Keratinocyte (primary cell): ENCODE measurements at places on chromosomes 5 and 9. TPM values are rescaled to one million over a fixed set of nuclear protein-coding genes. Genes with fewer than 3 reads are reported as not detected.

ARHGEF28 gene
- 17.7 to 31.6 TPM (median 24.2 TPM) in 3 replicates for polyA plus RNA-seq

FGF18 gene
- polyA plus RNA-seq, result 0.03 to 0.06 TPM (median 0.05 TPM) in 3 replicates

MLANA gene
- not detected in 3 replicates for polyA plus RNA-seq

DNA sequence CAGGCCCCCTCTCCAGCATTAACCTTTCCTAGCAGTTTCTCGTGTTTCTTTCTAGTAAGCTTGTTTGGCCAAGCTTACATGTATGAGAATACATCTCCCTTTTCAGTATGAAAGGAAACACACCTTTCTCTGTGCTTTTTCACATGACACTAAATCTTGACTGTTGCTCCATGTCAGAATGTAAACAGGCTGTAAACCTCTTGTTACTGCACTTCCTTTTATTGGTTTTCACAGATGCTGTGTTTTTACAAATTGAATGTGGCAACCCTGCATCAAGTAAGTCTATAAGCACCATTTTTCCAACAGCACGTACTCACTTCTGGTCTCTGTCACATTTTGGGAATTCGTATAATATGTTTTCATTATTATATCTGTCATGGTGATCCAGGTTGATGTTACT lies 2.2 kb upstream of the CANX start:
- no peak for DNase-seq

DNA sequence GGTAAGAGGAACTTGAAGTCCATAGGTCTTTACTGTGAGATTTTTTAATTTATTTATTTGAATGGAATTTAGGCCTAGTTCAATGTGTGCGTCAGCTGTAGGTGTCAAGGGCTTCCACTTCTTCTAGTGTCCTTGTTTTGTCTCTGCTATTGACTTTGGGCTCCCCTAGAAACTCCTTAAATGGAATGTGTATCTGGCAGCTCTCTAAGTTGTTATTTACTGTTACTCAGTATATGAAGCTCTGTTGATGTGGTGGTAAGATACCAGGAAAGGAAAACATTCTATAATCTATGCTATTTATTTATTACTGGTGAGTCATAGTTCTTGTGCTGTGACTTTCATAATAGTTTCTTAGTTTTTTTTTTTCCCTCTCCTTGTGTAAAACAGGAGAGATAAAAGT lies 97.1 kb downstream of the GABRA1 start:
- no peak for DNase-seq

- no peak for DNase-seq
These were observed 21.6 kb downstream of the FBXL7 start for GRCh38 chr5:15521381-15522186.

DNA sequence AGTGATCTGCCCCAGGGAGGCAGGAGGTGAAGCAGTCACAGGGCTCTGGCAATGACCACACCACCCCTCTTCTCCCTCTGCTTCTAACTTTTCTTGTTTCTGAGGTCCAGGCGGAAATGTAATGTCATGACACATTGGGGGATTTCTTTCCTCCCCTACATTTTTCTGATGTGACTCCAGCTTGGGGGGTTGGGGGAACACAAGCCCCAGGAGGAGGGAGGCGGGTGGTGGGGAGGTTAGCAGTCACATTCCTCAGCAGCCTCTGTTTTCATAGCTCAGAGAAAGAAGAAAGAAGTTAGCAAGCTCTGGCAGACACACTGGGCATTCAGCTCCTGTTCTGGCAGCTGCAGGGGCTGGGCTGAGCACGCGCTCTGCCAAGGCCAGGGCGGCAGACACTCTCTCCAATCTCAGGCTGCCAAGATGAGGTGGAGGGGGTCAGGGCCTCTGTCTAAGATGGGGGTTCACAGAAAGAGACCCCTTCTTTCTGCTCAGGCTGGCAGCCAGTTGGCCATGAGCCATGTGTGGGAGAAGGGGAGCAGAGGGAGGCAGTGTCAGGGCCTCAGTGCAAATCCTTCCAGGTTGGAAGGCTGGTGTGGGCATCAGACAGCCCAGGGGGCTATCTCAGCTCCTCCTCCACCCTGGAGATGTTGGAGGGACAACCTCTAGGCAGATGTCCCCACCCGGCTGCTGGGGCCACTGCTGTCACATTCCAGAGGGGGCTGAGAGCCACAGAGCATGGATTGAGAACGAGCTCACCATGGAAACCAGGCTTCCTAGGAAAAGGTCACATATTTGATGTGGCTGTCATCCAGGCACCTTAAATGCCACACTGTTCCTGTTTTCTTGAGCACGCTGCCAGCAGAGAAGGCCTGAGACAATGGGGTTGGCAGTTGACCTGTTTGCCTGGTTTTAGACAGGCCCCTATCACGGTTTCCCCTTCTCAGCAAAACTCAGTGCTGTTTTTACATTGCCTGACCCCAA lies 20.1 kb upstream of the PFDN1 start:
- DNase-seq, result no peak

DNA sequence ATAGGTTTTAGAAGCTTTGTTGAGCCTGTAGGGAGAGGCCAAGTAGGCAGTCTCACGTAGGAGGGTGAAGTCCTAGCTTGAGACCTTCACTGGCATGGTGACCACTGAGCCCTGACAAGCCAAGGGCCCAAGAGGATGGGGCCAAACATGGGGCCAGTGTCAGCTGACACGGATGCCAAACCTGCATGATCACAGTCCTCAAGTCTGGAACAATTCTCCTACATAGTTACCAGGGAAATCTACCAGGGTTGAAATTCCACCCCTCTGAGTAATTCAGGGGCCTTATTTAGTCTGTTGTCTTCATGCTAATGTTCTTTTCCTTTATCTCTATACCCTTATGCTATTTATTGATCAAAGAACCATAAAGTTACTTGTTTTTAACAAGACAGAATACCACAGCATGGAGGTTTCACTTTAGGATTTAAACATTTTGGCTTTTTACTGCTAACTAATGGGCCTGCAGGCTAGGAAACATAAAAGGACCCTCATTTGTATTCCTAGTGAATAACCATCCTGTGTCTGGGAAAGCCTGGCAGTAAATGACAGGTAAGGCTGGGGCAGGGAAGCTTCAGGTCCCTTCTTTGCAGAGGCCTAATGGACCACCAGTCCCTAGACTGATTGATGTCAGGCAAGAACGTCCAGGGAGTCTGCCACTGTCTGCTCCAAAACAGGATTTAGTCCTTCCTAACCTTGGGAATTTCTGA lies 140.8 kb downstream of the FGF1 start:
- no peak for DNase-seq

DNA sequence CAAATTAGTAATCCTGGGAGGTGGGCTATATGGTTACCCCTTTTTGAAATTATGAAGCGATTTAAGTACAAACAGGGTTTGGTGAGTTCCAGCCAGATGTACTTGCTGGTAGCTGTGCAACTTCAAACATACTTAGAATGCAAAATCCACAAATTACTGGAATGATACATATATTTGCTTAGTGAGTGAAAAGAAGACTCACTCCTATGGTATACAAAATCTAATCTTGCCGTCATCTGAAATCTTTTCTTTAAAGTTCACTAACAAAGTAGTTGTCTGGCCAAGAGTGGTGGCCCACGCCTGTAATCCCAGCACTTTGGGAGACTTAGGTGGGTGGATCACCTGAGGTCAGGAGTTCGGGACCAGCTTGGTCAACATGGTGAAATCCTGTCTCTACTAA lies 64.9 kb upstream of the TJP2 start:
- DNase-seq, result no peak

DNA sequence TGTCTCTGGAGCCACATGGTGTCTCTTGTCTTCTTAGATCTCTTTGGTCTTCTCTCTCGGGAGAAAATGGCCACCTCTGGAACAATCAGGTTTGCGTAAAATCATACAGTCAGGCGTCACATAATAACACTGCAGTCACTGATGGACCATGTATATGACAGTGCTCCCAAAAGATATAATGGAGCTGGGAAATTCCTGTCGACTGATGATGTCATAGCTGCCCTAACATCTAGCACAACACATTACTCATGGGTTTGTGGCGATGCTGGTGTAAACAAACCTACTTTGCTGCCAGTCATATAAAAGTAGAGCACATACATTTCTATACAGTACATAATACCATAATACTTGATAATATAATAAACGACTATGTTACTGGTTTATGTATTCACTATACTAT lies 30.1 kb upstream of the RAI14 start:
- DNase-seq, result no peak

DNA sequence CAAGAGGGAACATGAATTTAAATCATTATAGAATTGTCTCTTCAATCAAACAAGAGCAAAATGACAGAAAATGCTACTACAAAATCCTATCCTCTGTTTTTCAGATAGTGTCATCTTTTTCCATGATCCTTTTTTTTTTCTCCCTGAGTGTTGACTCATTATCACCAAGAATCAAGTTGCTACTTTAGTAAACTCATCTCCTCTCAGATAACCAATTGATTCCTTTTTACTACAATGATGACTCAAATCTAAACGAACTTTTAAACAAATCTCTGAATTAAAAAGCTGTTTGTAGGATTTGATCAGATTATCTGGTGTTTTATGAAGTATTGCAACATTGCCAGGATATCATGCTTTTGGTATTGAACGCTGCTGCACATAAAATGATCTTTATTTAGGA lies 23.9 kb upstream of the IL7R start:
- no peak for DNase-seq

GRCh38 chr5:150511578-150512367 lies 3.8 kb downstream of the NDST1 start:
- DNase-seq, result no peak

GRCh38 chr9:92141144-92142129 lies 26.2 kb upstream of the SPTLC1 start:
- DNase-seq, result no peak
